ENCODE measurements at places on chromosomes 7 and 10.

GRCh38 chr10:52875336-52875735 lies 102.8 kb upstream of the MBL2 start:
- DNase-seq = no peak

GRCh38 chr7:94044806-94045205 lies 40.7 kb upstream of the BET1 start:
- no peak for DNase-seq

GRCh38 chr10:61612450-61612849 lies 50.3 kb upstream of the CABCOCO1 start:
- DNase-seq = no peak

GRCh38 chr10:15879058-15879457 lies 18.8 kb upstream of the MINDY3 start:
- no peak for DNase-seq

DNA sequence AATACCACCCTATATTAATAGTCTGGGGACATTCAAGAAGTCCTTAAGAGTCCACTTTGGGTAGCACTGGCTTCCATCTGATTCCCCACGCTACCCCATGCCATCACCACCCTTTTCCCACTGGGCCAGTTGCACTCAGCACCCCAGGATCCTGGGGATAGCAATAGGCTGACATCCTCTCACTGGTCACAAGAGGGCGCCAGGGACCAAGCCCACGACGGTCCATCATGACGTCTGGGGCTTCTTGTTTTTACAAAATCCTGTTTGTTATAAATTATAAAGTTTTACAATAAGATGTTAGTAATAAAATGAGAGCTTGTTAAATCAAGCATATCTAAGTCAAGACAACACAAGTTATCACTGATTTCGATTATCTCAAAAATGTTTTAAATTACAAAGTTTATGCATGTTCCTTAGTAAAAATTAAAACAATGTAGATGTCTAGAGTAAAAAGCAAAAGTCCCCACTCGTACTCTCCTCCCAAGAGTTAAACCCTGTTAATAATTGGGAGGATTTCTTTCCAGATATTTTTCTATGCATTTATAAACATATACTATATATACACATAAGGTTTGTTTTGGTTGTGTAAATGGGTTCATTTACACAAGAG lies 15.4 kb downstream of the GPNMB start:
- DNase-seq = peak; percentile 53

DNA sequence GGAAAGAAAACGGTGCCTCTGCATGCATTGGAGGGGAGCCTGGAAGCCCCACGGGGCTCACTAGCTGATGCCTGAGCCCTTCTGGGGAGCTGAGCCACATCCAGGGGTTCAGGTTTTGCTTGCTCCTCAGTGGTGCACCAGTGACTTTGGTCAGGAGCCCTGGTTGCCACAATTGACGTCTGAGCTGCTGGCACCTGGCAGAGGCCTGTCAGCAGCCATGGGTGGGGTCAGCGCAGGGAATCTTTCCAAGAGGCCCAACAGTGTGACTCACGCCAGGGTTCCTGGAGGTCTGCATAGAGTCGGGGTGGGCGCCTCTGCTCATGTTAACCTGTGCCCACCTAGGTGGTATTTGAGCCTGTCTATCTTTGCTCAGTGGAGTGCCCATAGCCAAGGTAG lies 138.7 kb downstream of the NEURL1 start:
- no peak for DNase-seq

GRCh38 chr10:82826132-82826531 lies 951.1 kb downstream of the NRG3 start:
- no peak for DNase-seq

DNA sequence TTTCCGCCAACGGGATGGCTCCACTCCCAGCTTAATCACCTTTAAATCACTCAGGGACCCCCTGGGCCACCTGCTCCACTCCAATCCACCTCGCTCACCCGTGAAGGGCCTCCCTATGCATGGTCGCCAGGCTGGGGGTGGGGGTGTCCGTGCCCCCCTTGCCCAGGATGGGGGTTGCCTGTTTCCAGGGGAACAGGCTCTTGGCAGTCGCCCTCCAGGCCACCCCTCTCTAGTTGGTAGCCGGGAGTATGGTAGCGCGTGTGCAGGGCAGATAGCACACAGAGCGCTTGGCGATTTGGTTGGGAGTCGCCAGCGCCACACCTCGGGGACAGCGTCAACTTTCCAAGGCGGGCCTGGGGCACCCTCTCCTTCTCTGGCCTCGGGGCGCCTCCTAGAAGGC lies 134.9 kb upstream of the ZNF92 start:
- no peak for DNase-seq

- DNase-seq = no peak
These were observed 52.8 kb downstream of the CPEB3 start for GRCh38 chr10:92238054-92238585.

DNA sequence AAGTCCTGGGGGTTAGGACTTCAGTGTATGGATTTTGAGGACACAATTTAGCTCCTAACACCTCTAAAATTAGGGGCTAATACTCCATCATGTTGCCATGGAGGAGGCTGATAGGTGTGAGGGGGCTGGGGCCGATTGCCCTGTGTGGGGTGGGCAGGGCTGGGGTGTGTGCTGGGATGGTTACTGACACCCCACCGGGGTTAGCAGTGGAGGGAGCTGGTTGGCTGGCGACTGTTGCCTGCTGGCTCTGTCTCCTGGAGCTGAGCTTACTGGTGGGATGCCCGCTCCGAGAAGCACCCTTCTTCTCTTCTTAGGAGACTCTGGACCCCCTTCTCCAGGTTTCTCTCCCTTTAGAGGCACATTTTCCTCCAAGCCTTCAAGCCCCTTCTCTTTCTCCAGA lies 22.2 kb upstream of the SH2D4B start:
- no peak for DNase-seq

- no peak for DNase-seq
These were observed 10.2 kb downstream of the MYL10 start for GRCh38 chr7:101618916-101619315.

DNA sequence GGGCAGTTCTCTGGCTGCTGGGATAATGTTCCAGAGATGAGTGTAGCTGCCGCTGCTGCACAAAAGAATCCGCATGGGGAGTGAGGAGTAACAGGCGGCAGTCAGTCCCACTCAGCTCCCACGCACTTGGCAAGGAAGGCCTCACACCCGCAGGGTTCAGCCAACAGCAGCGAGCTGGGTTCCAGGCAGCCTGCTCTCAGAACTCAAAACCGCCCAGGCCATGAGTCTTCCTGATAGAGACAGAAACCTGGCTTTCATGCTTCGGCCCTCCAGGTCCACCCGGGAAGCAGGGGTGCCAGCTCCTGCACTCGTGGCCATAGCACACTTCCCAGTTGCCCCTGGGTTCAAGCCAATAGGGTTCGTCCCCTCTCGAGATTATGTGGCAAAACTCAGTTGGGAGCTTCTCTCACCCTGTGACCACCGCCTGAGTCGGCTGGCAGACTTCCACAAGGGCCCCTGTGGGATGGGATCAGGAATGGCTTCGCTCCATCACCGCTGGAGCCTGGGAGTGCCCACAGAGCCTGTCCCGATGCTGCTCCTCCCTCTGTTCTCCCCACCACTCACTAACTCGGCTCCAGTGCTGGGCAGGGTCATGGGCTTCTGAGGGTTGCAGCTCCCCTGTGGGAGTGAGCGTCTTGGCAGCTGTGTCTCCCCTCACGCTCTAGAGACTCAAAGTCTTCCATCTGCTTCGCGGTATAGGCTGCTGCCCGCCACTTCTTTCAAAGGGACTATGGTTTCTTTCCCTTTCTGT lies 20.6 kb downstream of the CLRN3 start:
- no peak for DNase-seq

- DNase-seq = no peak
These were observed 64.1 kb downstream of the MINDY3 start for GRCh38 chr10:15796098-15796759.

DNA sequence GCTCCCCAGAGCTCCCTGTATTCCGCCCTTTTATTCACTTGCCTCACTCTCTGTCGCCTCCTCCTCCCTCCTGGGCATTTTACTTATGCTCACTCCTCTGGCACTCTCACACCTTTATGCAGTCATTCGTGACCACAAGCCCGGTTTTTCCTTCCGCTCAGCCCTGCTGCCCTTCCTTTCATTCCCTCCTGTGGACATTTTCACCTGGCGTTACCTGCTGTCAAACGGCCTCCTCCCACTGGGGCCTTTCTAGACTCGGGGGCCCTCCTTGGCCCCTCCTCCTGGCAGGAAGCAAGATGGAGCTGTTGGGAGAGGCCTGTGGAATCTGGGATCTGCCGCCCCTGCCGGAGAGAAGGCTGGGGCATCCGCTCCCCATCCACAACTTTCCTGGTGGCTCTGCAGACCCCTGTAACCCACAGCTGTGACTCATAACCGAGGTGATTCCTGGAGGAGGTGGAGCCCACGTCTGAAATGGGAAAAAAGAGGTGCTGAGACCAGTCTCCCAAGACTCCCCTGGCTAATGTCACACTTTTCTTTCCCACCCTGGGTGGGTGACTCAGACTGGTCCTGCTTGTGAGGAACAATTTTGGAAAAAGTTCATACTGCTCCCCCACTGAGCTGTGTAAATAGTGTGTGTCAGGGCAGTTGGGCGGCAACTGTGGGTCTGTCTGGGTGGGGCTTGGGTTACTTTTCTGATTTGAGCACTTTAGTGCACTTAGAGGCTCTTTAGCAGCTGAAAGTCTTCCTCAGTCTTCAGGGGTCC lies 1.2 kb downstream of the VCL start:
- DNase-seq = peak; percentile 19

DNA sequence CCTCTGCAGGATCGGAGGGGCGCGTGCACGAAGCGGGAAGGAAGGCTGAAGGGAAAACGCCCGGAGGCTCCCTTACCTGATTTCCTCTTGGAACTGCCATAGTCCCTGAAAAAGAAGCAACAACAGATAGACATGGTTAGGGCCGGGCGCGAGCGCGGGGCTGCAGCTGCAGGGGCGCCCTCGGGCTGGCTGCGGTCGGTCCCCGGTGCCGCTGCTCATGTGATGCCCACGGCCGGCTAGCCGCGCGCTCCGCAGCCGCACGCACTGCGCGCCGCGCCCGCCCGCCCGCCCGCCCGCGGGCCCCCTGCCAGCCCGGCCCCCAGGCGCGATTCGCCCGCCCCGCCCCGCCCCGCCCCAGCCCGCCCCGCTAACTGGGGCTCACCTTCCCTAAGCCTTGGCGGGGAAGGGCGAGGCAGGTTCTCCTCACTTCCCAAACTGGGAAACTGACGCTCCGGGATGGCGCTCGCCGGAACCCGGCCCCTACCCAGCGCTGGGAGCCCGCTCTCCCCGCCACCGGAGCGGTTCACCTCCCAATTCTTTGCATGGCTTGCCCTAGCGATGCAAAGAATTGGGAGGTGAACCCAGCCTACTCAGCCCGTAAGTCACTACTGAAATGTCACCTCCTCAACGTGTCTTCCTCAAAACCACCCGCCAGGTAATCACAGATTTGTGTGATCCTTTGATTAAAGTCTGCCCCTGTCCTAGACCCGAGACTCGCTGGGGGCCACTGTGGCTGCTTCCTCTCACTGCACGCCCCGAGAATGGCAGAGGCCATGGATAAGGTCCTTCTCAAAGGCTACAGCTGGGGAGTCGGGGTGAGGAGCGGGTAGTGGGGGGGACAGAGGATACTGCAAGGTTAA lies 162.2 kb downstream of the SH3PXD2A start:
- DNase-seq = peak; percentile 40

DNA sequence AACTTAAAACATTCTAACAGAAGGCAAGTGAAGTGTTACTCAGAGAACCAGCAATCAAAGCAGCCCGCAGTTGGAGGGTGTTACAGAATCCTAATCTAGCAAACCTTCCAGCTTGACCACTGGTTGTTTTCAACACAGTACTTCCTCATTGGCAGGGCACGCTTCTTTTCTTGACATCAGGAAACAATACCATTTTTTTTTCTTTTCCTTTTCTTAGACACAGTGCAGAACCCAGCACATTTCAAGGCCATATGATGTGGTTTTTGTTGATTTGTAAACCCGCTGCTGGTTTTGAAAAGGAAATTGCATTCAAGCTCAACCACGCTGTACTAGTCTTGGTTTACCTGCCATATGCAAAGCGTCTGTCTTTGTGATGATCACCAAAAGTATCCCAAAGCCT lies 33.4 kb downstream of the RHOBTB1 start:
- no peak for DNase-seq

GRCh38 chr10:59098831-59099452 lies 77.5 kb upstream of the PHYHIPL start:
- no peak for DNase-seq

- no peak for DNase-seq
These were observed 1005.8 kb downstream of the GATA3 start for GRCh38 chr10:9060314-9060713.

DNA sequence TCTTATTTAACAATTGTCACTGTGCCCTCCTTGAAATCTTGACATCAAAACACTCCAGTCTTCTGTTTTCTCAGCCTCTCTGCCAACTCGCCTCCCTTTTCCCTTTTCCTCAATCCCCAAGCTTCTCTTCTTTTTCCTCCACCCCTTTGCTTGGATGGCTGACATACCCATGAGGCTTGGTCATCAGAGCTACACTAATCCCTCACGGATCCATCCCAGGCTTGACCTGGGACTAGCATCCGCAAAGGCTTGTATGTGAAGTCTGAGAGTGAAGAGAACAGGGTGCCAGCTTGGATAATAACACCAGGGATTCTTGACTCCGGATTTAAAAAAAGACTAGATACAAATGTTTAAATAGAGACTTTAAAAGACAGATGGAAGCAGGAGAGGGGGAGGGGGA lies 428.8 kb upstream of the C7orf33 start:
- no peak for DNase-seq

GRCh38 chr10:133279326-133280226 lies 2.9 kb upstream of the ADAM8 start:
- DNase-seq = no peak

DNA sequence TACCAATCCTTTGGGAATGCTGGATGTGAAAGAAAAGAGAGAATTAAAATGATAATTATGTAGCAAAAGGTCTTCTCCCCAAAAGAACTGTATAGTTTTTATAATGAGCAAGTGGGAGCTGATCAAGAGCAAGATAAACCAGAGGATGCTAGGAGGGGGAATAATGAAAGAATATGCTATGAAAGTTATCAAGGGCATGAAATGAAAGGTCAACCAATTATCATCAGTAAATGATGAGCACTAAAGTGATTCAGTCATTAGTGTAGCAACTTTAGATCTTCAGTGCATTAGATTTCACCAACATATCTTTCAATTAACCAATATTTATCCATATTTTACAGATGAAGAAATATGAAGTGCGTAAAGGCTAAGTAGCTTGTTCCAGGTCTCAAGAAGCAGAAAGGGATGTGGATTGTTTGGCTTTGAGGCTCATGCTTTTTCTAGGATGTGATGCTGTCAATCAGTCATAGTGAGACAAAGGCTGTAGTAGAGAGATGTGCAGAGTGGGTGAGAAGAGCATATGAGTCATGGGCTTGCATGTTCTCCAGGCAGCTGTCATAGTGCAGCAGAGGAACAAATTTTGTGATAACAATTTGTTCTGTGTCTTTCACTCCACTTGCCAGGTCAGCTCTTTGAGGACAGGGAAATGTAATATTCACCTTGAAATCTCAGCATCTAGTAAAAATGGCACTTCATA lies 5.7 kb upstream of the OR2F2 start:
- no peak for DNase-seq

All from activated naive CD4-positive, alpha-beta T cell treated with Interleukin-2 at 50 U/mL for 16 hours (primary cell).